Smooth muscle cell of the pulmonary artery (primary cell): ENCODE measurements at places on chromosomes 6 and 20. TPM values are rescaled to one million over a fixed set of nuclear protein-coding genes. Genes with fewer than 3 reads are reported as not detected.

TMEM170B gene
- 1.8 and 2.2 TPM in 2 replicates for total RNA-seq

OXT gene
- not detected in 2 replicates for total RNA-seq

IPCEF1 gene
- 0.07 TPM in 1 of 2 replicates, not detected in the other for total RNA-seq

KCNG1 gene
- total RNA-seq, result 3.2 and 18.6 TPM in 2 replicates

TOX2 gene
- total RNA-seq, result 1.4 and 2.2 TPM in 2 replicates

SAPCD1 gene
- 0.78 and 0.79 TPM in 2 replicates for total RNA-seq

GPX5 gene
- not detected in 2 replicates for total RNA-seq

BNIP5 gene
- total RNA-seq, result not detected in 2 replicates

METTL24 gene
- 0.26 and 0.52 TPM in 2 replicates for total RNA-seq

TREML1 gene
- total RNA-seq, result not detected in 2 replicates

PBX2 gene
- total RNA-seq, result 38.8 and 45.9 TPM in 2 replicates

MEP1A gene
- not detected in 2 replicates for total RNA-seq

MAS1 gene
- total RNA-seq, result under 0.01 and 0.20 TPM in 2 replicates

PNLDC1 gene
- total RNA-seq, result 0.07 and 0.20 TPM in 2 replicates

RSPO4 gene
- total RNA-seq, result 0.46 TPM in 1 of 2 replicates, not detected in the other

PRL gene
- not detected in 2 replicates for total RNA-seq

RAB44 gene
- 0.03 TPM in 1 of 2 replicates, not detected in the other for total RNA-seq

ITPA gene
- 19.4 and 26.2 TPM in 2 replicates for total RNA-seq

VSX1 gene
- total RNA-seq, result not detected in 2 replicates

TSBP1 gene
- not detected in 2 replicates for total RNA-seq

ZNF831 gene
- not detected in 2 replicates for total RNA-seq

GDAP1L1 gene
- not detected in 2 replicates for total RNA-seq

NEURL2 gene
- 3.8 and 4.5 TPM in 2 replicates for total RNA-seq

ZSCAN26 gene
- total RNA-seq, result 16.4 and 17.9 TPM in 2 replicates

MUCL3 gene
- total RNA-seq, result not detected in 2 replicates

GUCA1A gene
- not detected in 2 replicates for total RNA-seq

NMBR gene
- 0.07 TPM in 2 replicates for total RNA-seq

CASS4 gene
- total RNA-seq, result 0.23 and 0.26 TPM in 2 replicates

VGLL2 gene
- total RNA-seq, result not detected in 2 replicates

DEFB132 gene
- not detected in 2 replicates for total RNA-seq

HLA-F gene
- total RNA-seq, result 2.9 and 6.7 TPM in 2 replicates

CST9 gene
- total RNA-seq, result not detected in 2 replicates
